Aorta (tissue), 5 donors: ENCODE measurements at places on chromosomes 2 and 18.

GRCh38 chr2:148515976-148516375 lies 128.6 kb upstream of the EPC2 start:
- no peak for DNase-seq

GRCh38 chr18:74068296-74068695 lies 79.3 kb downstream of the FBXO15 start:
- DNase-seq: no peak

GRCh38 chr2:6545795-6546194 lies 319.9 kb downstream of the CMPK2 start:
- no peak for DNase-seq

- no peak for DNase-seq
These were observed 32.0 kb upstream of the GPR39 start for GRCh38 chr2:132384491-132385151.

DNA sequence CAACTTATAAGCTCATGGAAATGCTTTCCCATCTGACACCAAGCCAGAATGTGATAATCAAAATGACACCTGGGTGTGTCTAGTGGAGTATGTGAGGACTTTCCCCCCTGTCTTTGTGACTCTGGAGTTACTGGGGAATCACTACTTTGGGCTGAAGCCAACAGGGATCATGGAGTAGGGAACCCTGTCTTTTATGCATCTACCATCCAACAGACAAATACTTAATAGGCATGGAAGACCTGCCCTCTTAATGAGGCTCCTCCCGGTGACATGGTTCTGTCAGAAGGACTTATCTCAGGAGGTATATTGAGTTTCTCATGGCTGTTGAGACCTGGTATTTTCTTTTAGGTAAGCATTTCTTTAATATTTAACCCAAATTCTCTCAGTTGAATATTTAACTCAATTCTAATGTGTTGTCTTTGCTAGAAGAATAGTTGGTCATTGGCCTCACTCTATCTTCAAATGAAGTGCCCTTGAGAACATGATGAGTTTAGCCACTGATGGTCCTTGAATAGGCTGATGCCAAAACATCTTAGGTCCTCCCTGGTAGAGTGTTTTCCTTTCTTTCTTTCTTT lies 42.1 kb downstream of the TGIF1 start:
- no peak for DNase-seq

DNA sequence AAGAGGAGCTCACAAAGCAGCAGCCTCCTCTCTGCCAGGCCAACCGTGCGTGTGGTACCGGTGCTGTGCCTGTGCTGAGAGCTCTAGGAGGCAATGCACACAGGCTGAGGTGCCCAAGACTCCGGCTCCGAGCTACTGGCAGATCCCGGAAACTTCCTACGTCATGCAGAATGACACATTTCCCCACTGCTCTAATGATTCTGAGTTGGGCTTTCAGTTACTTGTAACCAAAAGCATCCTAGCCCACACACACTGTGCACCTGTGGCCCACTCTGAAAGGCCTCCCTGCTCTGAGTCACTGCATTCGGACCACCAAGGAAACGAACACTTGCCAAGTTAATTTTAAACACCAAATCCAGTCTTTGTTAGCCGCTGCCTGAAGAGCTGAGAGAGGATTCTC lies 9.3 kb upstream of the RNU4ATAC start:
- no peak for DNase-seq

- peak; percentile 94 for DNase-seq
These were observed 32.3 kb downstream of the CYP26B1 start for GRCh38 chr2:72115110-72116080.

GRCh38 chr2:108835040-108835439 lies 48.5 kb downstream of the CCDC138 start:
- no peak for DNase-seq

GRCh38 chr2:222613715-222614331 lies 42.1 kb downstream of the FARSB start:
- no peak for DNase-seq

DNA sequence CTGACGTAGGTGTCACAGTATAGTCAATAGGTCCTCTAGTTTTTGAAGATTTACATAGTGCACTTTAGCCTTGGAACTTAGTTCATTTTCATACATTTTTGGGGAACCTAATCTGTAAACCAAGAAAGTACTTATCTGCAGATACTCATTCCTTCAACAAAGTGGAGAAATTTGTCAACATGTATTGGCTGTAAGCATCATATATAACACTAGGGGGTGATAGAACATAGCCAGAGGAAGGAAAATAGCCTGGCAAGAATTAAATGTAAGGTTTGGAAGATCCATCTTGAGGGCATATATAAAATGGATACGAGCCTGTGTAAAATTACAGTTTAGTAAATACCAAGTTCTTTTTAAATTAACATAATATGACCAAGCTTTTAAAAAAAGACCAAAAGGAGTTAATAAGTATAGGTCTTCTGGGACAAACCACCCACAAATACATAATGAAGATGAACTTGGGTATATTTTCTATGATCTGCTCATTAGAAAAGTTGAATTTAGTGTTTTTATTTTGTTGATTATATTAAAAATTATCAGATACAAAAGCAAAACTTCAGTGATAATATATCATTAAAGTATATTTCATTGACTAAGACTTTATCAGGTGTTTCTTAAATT lies 18.2 kb downstream of the RPL37A start:
- DNase-seq: no peak

- no peak for DNase-seq
These were observed 50.6 kb downstream of the STAT4 start for GRCh38 chr2:191100216-191100615.

- DNase-seq: peak; percentile 87
These were observed at the start of gene HMSD for GRCh38 chr18:63949068-63949737. TSS of gene HMSD (plus strand) at chr18:63949301. CDS start at chr18:63953456, 4,155 bp downstream.

DNA sequence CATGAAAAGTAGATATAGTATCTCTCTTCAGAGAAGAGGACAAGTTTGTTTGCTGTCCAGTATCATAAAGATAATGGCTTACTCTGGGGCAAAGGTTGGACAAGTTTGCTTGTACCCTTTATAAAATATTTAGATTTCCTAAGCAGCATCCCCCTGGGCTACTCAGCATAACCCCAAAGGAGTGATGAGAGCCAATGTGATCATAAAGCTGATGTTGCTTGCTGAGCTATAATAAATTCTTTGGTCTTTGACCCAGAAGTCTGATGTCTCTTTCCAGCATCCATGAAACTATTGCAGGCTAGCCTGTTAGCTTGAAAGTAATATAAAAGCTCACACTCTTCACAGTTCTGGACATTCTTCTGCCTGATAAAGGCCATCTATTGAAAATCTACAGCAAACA lies 138.3 kb upstream of the STON1 start:
- no peak for DNase-seq

DNA sequence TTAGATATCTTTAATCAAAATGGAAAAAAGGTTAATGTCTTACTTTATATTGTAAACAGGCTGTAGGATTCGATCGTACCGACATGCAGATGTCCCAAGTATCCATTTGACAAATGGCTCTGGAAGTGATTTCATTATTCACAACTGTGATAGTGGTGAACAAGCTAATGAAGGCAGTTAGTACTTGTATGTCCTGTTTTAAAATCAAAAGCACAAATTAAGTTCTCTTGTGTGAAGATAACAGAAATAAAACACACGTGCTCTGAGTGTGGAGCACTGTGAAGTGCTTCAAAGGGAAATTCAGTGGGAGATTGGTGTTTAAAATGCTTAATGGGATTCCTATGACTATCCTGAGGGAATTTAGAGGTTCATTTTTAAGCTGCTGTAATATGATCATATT lies 8.6 kb upstream of the LRP1B start:
- DNase-seq: no peak

- no peak for DNase-seq
These were observed 40.1 kb downstream of the RHOB start for GRCh38 chr2:20487030-20487391.

- DNase-seq: no peak
These were observed 1.5 kb downstream of the FAM110C start for GRCh38 chr2:44748-45341.

- no peak for DNase-seq
These were observed 7.8 kb downstream of the TMEM87B start for GRCh38 chr2:112062894-112063293.

DNA sequence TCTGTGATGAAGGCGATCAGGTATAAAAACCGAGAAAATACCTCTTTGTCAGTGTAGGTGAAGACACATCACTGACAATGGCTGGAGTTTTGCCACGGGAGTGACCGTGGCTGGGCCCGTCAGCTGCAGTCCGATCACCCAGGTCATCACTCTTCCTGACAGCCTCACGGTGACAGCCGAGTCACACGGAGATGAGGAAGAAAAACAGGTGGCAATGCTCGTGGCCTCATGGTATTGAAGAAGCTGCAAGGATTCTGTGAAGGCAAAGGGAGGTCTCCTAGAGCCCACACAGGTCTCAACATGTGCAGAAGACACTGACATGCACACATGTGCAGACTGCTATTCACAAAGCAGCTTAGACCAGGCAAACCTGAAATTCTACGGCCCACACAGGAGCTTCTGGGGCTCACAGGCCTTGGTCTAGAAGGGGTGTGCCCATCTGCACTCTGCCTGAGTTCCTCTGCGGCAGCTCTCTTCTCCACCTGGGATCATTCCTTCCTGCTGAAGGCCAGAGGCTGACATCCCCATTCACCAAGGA lies 7.4 kb downstream of the COPS9 start:
- peak; percentile 37 for DNase-seq

GRCh38 chr2:117967977-117968718 lies 45.7 kb downstream of the CCDC93 start:
- DNase-seq: no peak

DNA sequence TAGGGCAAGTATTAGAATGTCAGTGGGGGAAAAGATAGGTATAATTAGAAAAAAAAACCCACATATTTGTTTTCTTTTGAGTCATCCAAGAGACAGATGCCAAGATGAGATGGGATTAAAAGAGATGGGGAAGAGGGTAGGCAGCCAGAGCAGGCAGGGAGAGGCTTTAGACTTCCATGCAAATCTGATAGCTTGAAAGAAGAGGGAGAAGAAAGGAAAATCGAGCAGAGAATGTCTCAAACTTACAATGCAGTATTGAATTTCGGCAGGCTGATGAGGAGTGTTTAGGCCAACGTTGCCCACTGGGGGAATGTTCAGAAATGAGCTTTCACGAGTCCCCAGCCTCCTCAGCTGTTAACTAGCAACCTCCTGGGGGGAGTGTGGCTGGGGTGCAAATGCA lies 91.3 kb downstream of the SPATS2L start:
- DNase-seq: no peak

DNA sequence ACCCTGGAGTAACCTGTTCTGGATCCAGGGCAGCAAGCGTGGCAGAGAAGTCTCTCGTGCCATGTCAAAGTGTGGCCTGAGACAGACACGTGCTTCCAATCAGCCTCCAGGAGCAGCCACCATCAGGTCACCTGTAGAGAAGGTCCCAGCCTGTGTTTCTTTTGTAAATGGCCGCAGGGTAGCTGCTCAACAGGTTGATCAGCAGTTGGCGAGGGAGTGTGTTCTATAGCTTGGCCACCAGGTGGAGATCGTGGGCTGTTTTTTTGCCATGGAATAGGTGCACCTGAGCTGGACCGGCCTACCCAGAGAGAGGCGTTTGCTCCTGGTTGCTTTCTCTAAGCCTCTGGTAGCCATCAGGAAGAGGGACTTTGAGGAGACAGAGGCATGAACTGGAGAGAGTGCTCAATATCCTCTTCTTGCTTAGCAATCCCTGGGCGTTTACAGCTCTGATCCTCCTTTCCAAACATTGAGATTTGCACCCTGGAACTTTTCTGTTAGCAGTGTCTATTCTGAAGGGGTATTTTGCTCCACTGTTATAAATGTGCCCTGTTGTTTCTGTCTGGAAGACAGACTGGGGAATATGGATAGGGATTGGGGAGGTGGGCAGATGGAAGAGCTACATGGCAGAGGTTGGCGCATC lies 34.2 kb upstream of the EN1 start:
- no peak for DNase-seq

- no peak for DNase-seq
These were observed 31.4 kb upstream of the PHLPP1 start for GRCh38 chr18:62683935-62684334.

GRCh38 chr18:29397536-29397935 lies 1220.6 kb upstream of the CDH2 start:
- DNase-seq: no peak

DNA sequence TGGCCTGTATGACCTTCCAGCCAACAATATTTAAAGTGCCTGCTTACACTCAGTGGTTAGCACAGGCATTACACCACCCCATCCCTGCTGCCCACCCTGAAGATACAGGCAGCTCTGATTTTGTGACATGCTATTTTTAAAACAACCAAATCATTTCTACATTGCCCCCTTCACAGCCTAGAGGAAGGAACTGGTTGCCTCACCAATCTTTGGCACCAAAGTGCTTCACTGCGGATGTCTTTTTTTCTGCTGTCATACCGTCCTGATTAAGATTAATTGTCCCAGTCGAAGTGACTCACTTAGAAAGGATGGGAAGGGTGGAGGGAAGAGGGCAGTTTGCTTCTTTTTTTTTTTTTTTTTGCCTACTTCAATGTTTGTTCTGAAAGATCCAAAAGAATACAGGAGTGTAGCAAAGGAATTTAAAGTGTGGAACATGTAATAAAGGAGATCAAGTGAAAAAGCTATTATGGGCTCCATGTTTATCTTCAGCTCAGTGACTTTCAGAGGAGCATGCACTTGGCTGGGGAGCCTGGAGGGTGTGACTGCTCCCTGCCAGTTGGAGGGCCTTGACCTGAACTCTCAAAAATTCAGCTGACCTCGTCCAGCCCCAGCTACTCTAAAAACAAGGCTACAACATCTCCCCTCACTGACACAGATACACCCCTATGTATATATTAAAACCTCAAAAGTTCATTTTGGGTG lies 501.1 kb upstream of the TNP1 start:
- DNase-seq: no peak

GRCh38 chr2:14492920-14493503 lies 139.5 kb upstream of the LRATD1 start:
- DNase-seq: no peak

- no peak for DNase-seq
These were observed 17.0 kb upstream of the PKDCC start for GRCh38 chr2:42030829-42031228.

- no peak for DNase-seq
These were observed 9.3 kb downstream of the SP140 start for GRCh38 chr2:230234845-230235244.

GRCh38 chr2:235827585-235827992 lies 333.7 kb downstream of the AGAP1 start:
- peak; percentile 63 for DNase-seq

DNA sequence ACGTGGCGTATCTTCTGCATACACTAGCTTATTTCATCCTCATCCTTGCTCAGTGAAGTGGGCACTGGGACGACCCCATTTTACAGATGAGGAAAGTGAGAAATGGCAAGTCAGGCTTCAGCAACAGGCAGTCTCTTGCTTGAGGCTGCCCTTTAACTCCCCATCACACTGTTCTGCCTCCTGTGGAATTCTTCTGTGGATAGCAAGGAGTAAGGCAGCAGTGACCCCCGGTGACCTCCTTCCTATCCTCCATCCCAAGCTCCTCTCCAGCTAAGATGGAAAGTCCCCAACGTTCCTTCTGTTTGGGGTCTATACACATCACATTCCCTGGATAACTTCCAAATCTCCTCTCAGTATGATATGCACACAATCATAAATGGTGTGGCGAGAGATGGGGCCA lies 10.5 kb downstream of the ANKRD29 start:
- DNase-seq: no peak

GRCh38 chr18:45541421-45541820 lies 73.9 kb upstream of the SLC14A2 start:
- DNase-seq: no peak
